ENCODE measurements at places on chromosomes 6 and 20.

GRCh38 chr20:57559658-57560553 is 1.0 kb upstream of the PCK1 start:
- DNase-seq, result no peak

DNA sequence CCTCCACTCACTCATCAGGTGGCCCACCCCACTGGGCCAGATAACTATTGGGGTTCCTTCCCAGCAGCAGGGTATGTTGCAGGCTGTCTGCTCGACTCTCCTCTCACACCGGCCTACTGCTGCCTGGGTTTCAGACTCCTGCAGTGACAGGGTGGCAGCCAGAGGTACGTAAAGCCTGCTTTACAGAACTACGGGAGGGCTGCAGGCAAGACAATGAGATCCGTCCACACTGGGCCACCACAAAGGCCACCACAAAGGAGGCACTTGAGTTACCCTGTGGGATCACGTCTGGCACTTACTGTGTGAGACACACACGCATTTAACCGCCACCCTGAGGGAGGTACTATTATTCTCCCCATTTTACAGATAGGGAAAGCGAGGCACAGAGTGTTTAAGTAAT is 78.5 kb downstream of the NFATC2 start:
- DNase-seq, result no peak

GRCh38 chr20:51563486-51564332 is 21.2 kb upstream of the NFATC2 start:
- peak; percentile 47 for DNase-seq

DNA sequence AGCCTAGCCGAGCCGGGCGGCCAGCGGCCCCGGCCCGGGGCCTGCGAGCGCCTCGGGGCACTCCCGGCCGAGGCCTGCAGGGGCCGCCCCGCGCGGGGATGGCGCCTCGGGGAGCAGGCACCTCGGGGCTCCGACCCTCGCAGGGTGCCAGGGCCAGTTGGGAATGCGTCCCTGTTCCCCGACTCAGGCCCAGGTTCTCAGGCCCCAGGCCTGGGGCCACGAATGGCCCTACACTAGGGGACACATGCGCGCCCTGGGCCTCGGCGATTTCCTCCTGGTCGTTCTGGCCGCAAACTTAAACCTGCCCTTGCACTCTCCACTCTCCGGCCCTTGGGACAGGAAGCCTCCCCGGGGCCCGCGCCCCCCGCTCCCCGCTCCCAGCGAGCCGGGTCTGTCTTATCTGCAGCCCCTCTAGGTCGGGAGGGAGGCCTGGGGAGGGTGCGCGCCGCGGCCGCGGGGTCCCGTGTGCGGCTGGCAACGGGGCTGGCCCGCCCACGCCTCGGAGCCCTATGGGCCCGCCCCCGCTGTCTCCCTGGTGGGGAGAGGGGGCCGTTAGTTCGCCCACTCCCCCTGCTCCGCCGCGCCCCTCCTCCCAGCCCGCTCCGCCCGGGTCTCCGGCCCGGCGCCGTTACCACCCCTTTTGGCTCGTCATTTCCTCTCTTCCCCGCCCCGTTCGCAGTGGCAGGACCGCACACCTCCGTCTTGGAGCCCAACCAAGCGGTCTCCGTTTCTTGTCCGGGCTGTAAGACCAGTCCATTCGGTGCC is 611 bp downstream of the NFYA start:
- DNase-seq, result peak; percentile 86

DNA sequence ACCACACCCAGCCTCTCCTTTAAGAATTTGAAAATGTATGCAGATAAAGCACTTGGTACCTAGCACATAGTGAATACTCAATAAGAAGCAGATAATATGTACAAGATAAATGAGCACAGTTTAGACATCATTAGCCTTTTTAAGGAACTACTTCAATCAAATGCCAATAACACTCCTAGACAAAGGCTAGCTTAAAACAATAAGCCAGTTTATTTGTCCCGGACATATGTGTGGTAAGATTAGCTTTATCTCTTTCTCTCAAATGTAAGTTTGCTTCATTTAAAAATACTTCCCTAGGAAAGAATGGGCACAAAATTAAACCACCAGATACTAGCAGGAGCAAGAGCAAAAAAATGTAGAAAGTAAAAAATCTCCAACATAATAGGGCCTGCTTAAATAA is 73.8 kb downstream of the MAP3K5 start:
- no peak for DNase-seq

- no peak for DNase-seq
These were observed 256.7 kb upstream of the RAB32 start for GRCh38 chr6:146286961-146287360.

DNA sequence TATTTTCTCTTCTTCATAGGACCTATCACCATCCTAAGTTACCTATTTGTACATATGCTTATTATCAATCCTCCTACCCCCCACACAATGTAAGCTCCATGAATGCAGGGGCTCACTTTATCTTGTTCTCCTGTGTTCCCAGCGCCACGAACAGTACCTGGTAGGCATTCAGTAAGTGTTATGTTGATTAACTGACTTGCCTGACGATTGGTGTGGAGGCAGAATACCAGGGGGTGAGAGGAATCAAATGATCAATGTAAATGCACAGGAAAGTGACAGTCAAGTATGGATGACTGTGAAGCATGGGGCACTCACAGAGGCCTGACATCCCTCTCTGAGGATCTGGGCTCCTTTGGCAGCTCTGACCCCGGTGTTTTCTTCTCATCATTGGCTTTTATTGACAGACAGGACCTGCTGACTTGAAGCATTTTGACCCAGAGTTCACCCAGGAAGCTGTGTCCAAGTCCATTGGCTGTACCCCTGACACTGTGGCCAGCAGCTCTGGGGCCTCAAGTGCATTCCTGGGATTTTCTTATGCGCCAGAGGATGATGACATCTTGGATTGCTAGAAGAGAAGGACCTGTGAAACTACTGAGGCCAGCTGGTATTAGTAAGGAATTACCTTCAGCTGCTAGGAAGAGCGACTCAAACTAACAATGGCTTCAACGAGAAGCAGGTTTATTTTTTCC is 6.1 kb upstream of the IFT52 start:
- no peak for DNase-seq

GRCh38 chr20:23340524-23340923 is 10.1 kb upstream of the NXT1 start:
- DNase-seq, result peak; percentile 41

DNA sequence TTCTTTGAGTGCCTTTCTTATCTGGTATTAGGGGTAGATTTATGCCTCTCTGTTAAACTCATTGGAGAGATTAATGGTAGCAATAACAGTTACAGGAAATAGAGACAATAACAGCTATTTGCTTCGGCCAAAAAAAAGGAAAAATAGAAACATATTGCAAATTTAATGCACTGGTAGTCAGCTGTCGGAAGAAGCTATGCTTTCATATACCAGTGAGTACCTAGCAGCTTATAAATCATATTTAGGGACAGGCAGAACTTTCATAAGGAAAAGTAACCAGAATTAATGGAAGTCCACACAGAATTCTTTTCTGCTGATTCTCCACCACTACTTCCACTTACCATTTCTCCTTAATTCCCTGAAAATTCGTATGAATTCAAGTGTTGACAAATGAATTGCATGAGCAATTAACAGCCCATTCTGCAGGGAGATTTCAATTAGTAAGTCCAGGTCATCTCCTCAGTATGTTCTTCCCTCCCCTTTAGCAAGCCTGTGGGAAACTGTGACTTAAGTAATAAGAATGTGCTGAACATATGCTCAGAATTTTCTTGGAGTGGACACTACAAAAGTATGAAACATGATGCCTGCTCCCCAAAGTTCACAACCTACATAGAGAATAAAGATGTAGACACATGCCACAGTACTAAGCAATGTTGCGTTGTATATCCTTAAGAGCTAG is 196.7 kb upstream of the KCNQ5 start:
- DNase-seq, result no peak

- no peak for DNase-seq
These were observed 96.7 kb downstream of the FYN start for GRCh38 chr6:111776236-111777221.

GRCh38 chr6:44527181-44527580 is 139.7 kb downstream of the CDC5L start:
- DNase-seq, result peak; percentile 26

DNA sequence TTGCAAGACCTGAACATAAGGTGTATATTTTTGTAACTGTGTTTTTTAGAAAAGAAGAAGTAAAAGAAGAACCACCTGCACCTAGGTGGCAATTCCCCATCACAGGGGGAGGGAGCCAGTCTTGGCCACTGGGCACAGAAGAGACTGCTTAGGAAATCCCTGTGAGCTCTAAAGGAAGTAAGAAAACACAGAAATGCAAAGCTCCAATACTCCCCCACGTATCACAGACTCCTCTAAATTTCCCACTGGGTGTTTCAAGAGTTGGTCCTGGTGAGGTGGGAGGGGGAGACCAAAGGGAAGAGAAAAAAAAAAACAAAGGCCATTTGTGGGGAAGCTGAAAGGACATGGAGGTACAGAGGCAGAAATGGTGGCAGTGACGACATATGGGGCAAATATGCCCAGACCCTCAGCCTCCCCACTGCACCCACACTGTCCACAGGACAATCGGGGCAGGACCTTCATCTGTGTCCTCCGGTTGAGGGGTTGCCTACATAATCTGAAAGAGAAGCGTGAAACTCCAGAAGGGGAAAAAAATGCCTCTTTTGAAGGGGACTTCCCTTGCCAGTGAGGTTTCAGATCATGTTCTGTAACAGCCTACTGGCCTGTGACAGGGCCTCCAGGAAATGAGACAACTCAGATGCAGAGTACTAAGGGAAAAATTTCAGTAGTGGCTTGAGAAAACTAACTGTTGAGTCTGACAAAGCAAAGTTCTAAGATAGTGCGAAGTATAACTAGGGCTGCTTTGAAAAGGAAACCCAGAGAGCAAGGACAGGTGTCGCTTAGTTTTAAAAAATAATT is 226.2 kb upstream of the MARCKS start:
- peak; percentile 36 for DNase-seq

DNA sequence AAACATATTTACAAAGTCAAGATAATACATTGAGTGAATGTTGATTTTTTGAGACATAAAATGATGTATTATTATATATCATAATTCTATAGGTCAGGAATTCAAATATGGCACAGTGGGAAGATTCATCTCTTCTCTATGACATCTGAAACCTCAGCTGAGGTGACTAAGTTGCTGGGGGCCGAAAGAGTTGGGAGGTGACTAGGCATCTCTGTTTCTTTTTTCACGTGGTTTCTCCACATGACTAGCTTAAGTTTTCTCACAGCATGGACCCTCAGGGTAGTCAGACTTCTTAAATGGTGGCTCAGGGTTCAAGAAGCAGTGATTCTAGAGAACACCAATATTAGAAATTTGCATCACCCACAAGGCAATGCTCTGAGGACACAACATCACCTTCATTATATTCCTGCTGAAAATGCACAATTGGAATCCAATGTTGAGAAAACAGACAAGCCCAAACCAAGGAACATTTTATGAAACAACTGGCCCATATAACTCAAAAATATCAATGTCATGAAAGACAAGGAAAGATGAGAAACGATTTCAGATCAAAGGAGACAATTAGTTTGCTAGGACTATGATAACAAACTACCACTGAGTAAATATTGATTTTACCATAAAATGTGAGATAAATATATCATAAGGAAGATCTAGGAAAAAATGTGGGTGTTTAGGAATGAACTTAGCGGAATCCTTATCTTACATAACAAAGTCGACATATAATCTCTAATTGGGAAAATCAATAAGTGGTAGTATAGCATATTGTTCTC is 273.3 kb upstream of the IRAK1BP1 start:
- no peak for DNase-seq

- no peak for DNase-seq
These were observed 88.6 kb upstream of the E2F3 start for GRCh38 chr6:20313051-20313450.

DNA sequence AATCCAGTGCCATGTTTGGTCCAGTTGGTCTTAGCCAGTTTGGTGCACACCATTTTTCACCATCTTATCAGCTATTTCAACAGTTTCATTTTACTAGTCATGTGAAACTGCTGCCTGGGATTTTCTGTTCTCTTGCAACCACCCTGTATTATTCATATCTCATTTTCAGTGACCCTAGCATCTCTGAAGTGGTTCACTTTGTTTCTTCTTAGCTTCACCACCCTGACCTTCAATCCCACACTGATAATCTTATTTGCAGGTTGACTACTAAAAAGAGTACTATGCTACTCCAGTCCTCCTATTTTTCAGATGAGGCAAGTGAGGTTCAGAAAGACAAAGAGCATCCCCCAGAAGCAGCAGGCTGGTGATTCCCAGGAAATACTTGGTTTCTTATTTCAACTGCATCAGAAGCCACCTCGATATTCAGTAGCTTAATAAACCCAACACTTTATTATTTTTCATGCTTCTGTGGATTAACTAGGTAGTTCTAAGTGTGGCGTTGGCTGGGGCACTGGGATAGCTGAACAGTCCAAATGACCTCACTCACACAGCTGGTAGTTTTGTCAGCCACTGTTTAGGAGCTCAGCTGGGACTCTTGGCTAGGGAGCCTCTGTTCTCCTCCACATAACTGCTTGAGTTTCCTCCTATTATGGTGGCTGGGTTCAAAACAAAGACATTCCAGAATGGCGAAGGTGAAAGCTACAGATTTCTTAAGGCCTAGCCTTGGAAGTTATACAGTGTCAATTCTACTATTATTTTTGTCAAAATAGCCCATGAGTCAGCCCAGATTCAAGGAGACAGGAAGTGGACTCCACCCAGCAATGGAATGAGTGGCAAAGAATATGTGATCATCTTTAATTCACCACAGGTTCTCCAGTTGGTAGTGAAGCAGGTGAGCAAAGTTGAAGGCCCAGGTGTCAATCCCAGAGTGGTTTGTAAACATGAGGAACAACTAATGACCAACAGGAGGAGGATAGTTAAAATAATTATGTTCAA is 40.6 kb downstream of the BPIFB4 start:
- no peak for DNase-seq

- no peak for DNase-seq
These were observed 996 bp downstream of the DOK5 start for GRCh38 chr20:54476169-54477009.

- no peak for DNase-seq
These were observed 130.4 kb upstream of the SMLR1 start for GRCh38 chr6:130696806-130697205.
